ENCODE measurements at places on chromosomes 16 and 17.

DNA sequence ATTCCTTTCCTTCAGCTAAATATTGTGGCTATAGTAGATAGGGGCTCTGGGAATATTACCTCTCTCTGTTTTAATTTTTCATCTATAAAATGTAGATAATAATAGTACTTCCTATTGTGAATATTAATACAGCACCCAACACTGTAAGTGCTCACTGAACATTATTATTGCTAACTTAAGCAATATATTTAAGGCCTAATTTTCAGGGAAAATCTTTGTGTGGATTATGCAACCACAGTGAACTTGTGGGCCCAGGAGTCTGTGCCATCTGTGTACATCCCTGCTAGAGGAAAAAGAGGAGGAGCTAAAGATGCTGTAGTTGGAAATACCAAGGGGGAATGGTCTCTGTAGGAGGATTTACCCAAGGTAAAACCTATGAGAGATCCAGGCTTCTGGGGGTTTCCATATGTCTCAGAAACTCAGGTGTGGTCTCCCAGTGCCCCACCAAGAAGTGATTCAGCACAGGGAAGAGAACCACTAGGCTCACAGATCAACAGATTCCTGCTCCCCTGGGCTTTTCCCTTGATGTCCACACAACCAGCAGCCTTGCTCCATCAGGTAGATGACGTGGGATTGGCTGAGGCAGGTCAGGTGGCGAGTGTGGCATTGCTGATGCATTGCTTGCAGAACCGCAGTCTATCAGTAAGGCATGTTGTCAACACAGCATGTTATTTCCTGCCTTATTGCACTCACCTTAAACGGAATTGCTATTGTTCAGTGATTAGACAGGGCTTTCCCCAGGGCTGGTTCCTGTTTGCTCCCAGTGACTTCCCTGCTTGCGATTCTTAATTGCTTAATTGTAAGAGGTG lies 1.6 kb upstream of the N4BP1 start:
- DNase-seq, result no peak

DNA sequence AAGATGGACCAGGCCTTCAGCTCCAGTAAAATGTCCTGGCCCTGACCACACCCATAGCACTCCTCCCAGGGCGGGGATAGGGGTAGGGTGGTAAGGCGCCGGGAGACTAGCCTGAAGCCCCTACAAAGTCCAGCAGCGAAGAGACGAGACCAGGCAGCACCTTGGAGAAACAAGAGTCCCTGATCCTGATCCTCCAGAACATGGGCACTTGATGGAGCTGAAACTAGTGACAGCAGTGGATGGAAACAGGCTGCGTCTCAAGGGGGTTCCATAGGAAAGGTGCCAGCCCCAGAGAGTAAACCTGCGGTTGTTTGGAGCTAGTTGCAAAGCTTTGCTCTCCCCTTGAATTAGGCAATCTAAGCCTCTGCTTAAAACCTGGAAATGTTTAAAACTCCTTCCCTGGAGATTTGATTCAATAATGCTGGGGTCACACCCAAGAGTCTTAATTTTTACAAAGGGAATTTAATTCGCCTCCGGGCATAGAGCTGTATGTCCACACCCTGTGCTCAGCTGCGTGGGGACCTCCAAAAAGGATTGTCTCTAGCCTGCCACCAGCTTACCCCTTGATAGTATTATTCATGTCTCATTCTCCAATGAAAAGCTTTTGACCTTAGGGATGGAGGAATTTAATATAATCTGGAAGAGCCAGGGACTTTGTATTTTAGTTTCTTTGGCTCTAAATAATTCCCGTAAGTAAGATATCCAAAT lies 258.6 kb downstream of the PMP22 start:
- no peak for DNase-seq

GRCh38 chr17:32487473-32488176 lies 832 bp downstream of the CDK5R1 start:
- DNase-seq, result no peak

DNA sequence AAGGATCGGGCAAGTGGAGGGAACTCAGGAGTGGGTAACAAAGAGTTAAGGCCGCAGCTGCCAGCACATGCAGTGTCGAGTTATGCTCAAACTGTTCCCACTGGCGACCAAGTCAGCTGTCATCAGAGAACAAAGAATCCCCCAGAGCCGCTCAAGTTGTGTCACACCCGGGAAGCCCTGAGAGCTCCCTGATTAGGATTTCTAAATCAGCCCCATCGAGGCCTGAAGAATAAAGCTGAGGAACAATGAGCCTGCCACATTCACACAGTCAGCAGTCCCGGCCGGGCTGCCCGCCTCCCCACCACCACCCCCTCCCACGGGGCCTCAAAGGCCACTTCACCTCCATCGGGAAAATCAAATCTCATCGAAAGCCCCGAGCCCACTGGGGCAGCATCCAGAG lies 84.5 kb downstream of the SOX9 start:
- no peak for DNase-seq

- peak; percentile 26 for DNase-seq
Observed at GRCh38 chr16:569445-570254, at the start of gene PIGQ. TSS of gene PIGQ (plus strand) at chr16:569968. CDS start at chr16:574075, 4,107 bp downstream.

DNA sequence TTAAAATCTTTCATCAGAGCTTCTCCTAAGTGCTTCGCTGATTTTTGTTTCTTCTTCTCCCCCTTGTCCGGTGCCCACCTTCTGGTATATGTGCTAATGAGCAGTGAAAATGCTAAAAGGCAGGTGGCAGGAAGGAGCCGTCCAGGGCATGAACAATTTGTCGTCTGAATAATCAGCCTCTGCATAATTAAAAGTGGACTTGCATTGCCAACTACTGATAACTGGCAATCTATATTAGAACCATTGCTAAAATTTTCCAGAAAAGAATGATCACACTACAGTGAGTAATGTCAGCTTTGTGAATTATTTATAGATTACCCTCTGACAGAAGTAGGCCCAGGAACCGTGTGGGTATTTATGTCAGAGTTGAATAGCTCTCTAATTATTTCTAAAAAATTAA lies 28.1 kb downstream of the SERPINF1 start:
- DNase-seq, result no peak

DNA sequence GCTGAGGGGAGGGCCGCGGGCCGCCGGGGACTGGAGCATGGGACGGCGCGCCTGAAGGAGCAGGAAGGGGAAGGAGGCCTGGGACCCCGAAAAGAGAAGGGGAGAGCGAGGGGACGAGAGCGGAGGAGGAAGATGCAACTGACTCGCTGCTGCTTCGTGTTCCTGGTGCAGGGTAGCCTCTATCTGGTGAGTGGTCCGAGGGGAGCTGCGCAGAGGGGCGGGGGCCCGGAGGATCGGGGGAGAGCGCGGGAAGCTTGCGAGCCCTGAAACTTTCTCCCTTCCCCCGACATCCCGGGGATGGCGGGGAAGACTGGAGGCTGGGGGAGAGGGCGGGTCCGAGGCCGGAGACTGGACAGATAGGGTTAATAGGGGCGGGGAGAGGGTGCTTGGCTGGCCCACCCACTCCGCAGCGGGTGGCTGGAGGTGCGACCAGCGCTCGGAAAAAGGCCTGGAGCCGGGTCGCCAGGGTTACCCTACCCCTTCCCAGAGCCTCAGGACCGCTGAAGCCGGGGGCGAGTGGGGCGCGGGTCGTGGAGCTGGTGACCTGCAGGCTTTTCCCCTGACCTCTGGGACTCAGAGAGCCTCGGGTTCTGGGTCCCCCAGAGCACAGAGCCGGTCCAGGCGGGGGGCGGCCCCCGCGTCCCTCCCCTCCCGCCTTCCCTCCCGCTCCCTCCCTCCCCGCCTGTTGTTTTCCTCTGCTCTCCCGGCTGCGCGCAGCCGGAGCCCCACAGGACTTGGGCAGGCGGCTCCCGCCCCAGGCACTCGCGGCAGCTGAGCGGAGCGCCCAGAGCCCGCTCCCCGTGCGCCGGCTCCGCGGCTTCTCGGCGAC lies 631 bp downstream of the NXPH3 start:
- DNase-seq, result no peak

DNA sequence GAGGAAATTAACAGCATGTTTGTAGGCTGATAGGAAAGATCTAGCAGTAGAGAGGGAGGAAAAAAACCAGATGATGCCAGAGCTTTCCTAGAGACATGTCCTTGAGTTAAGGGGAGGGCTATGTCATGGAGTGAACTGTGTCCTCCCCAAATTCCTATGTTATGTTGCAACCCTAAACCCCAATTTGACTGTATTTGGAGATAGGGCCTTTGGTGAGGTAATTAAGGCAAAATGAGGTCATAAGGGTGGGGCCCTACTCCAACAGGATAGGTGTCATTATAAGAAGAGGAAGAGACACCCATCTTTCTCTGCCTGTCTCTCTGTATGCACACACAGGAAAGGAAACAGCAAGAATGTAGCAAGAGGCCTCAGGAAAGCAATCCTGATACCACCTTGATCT lies 195.3 kb upstream of the AXIN2 start:
- DNase-seq, result no peak

DNA sequence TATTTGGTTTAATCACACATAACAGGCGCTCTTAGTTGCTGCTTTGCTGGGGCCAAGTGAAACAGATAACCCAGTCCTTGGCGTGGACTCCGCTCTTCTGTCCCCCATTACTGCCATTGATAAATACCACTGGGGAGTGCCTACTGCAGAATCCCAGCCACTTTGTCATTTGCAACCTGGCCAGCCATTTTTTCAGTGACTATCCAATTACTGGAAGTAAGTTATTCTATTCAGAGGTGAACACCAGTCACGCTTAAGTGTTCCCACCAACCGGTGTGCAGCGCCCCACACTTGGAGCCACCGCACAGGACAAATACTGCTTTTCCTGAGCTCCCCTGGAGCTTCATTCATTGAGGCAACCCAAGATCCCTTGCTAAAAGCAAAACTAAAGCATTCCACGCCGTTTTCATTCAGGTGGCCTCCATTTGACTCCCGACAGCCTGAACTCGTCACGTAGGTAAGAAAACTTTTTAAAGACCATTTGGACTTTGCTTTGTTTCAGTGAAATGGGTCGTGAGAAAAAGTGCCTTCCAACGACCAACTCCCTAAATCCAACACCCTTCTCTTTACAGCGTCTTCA lies 1.8 kb downstream of the USP7 start:
- DNase-seq, result no peak

DNA sequence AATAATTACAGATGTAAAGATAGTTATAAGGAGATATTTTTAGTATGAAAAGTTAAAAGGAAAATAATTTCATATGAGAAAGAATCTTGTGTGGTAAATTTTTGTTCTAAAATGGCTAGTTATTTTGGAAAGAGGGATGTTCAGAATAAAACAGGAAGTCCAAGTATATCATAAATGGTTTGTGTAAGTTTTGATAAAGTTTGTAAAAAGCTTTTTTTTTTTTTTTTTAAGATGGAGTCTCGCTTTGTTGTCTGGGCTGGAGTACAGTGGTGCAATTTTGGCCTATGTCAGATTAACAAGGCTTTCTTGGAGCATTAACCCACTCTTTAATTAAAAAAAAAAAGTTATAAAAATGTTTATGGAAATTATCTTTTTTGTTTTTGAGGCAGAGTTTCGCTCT lies 8.2 kb upstream of the CDK10 start:
- no peak for DNase-seq

DNA sequence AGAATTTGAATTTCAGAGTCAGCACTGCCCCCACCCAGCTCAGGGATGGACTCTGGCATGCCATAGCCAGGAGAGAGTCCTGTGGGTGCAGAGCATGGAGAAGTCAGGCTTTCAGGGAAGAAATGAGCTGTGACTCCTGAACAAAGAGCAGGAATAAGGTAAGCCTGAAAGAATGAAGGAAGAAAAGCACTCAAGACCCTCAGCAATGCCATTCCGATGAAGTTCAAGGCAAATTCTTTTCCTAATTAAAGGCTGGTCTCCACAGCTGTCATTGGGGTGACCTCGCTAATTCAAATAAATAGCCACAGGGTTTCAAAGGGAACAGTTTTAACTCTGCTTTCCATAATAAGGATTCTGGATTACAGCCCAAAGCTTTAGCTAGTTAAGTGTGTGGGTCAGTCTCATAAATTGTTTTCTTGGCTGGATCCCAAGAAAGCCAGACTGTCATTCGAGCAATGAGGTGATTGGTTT lies 31.7 kb downstream of the TOM1L2 start:
- DNase-seq, result no peak

DNA sequence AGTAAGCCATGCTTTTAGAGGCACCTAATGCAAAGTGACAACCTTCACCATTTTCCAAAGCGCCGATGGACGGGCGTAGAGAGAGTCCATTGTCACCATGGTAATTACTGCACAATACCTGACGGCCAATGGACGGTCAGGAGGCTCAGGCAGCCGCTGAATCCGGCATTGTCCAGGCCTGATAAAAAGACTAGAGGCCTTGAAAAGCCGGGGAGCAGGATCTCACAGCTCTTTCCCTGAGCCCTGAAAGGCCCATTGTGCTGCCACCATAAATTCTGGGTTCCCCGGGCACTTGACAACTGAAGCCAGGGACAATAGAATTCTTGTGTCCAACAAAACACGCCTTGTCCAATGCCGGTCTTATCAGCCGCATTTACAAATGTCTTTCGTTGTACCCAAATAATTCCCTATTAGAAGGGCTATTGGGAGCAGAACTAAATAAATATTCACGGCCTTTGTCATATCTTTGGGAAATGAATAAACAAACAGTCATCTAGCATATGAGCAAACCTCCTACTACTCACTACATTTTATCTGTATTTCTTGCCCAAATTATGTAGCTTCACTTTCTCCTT lies 62.4 kb downstream of the CDH11 start:
- no peak for DNase-seq

DNA sequence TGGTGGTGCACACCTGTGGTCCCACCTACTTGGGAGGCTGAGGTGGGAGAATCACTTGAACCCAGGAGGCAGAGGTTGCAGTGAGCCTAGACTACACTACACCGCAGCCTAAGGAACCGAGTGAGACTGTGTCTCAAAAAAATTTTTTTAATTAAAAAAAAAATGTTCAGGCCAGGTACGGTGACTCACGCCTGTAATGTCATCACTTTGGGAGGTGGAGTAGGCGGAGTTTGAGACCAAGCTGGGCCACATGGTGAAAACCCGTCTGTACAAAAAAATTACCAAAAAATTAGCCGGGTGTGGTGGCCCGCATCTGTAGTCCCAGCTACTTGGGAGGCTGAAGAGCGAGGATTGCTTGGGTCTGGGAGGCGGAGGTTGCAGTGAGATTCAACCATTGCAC lies 3.6 kb upstream of the FAM222B start:
- DNase-seq, result no peak

- no peak for DNase-seq
Observed at GRCh38 chr17:59561042-59561441, 4.4 kb upstream of the DHX40 start.

- DNase-seq, result no peak
Observed at GRCh38 chr17:75313941-75314551, 24.8 kb upstream of the SLC25A19 start.

- DNase-seq, result no peak
Observed at GRCh38 chr17:31586946-31587345, 195.5 kb downstream of the RAB11FIP4 start.
